ENCODE measurements at places on chromosomes 7 and 10.

- no peak for DNase-seq
These were observed 19.5 kb upstream of the VPS41 start for GRCh38 chr7:38928506-38928905.

DNA sequence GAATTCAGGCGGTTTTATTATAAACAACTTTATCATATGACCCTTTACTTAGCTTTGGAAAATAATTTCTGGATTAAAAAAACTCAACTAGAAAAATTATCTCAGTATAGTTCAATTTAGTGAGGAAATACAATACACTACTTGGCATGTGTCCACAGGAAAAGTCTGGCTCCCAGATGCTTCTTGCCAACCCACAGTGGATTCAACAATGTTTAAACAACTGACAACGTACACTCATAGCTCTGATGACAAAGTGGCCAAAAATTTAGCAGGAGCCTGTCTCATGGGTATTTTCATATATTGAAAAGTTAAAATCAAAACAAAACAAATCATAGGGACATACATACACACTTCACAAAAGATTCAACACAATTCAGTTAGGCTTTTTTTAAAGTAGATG, 158.8 kb downstream of the SKAP2 start:
- no peak for DNase-seq

GRCh38 chr10:103765168-103765567, 90.2 kb downstream of the SH3PXD2A start:
- no peak for DNase-seq

DNA sequence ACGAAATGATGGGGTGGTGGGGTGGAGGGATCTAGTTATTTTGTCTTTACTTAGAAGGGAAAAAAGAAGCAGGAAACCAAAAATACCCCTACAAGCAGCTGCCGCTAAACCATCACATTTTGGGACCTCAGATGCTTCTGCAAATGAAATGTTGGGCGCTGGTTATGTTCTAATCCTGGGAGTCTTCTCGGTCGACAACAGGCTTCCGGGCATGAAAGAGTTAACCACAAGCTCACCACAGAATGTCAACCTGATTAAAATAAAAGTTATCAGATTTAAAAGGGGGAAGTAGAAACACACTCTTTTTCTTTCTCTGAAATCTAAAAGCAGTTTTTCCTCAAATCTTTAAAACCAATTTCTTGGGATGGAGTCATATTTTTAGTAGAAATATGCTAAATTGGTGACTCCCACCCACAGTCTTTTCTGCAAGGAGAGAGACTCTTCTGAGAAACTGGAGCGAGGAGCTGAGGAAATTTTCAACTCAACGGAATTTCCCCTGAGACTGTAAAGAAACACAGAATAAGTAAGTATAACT, 16.8 kb downstream of the IL2RA start:
- no peak for DNase-seq

- DNase-seq: no peak
These were observed 63.0 kb downstream of the ABRAXAS2 start for GRCh38 chr10:124864421-124865193.

DNA sequence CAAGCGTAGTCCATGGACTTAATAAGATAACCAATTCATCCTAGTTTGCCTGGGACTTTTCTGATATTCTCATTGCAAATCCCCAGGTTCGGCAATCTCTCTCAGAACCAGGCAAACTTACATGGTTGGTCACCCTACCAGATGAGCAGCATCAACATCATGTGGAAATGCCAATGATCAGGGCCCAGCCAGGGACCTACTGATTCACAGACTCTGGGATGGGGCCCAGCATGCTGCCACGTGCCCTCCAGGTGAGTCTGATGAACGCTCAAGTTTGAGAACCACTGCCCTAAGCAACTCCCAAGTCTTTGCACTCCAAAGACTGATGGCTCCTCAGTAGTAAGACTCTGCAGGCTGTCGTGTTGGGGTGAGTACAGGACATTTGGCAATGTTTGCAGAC, 2.7 kb downstream of the LAMB4 start:
- no peak for DNase-seq

- DNase-seq: no peak
These were observed 717 bp downstream of the ADCY1 start for GRCh38 chr7:45574669-45575500.

GRCh38 chr7:105295596-105296352, 92.9 kb downstream of the SRPK2 start:
- no peak for DNase-seq

GRCh38 chr7:40220421-40220911, 85.7 kb downstream of the SUGCT start:
- DNase-seq: no peak

DNA sequence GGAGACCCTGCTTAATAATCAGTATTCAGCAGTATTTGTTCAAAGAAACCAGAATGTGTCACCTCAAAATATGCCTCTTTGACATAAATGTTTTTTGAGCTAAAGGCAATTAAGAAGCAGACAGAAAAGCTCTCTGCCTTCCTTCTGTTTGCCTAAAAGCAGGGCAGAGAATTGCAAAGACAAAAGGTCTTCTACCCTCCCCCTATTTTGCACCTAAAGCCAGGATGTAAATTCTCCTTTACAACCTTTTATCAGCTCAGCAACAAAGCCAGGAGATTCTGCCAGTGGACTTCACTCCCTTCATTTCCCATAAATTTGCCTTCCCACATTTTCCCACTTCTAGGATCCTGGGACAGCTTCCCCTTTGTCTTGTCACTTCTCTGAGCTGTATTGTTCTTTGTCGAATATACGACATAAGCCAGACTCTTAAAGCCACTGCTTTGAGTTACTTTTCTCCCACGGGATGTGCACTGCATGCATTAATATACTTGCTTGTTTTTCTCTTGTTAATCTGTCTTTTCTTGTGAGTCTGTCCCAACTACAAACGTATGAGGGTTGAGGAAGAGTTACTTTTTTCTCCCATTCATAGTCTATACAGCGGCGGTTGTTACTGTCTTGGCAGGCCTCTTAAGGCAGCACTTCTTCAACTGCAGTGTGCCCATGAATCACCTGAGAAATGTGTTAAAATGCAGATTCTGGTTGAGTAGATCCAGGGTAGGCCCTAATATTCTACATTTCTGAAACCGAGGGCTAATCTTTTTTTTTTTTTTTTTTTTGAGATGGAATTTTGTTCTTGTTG, 48.2 kb downstream of the ST8SIA6 start:
- DNase-seq: no peak

DNA sequence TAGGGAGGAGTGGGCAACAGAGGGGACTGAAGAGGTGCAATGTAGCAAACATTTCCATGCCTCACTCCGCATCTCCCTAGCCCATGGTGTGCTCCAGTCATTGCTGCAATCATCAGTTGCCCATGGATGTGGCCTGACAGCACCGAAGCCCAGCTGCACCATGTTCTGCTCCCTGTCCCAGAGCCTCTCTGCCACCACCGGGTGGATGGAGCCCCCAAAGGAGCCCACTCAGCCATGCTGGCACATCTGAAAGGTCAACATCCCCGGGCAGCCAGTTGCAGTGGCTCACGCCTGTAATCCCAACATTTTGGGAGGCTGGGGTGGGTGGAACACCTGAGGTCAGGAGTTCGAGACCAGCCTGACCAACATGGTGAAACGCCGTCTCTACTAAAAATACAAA, 336.4 kb upstream of the ZMIZ1 start:
- DNase-seq: no peak

DNA sequence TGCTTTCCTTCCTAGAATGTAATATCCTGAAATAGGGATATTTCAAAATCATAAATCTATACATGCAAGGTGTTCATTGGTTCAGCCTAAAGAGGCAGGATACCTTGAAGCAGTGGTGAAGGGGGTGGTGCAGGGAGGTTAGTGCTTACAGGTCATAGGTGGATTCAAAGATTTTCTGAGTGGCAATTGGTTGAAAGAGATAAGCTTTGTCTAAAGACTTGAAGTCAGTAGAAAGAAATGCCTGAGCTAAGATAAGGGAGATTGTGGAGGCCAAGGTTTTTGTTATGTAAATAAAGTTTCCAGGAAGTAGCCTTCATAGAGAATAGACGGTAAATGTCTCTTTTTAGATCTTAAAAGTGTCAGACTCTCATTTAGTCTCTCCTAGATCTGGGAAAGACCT, 741.2 kb upstream of the ZWINT start:
- no peak for DNase-seq

- DNase-seq: no peak
These were observed 24.2 kb downstream of the FAM3C start for GRCh38 chr7:121371883-121372282.

DNA sequence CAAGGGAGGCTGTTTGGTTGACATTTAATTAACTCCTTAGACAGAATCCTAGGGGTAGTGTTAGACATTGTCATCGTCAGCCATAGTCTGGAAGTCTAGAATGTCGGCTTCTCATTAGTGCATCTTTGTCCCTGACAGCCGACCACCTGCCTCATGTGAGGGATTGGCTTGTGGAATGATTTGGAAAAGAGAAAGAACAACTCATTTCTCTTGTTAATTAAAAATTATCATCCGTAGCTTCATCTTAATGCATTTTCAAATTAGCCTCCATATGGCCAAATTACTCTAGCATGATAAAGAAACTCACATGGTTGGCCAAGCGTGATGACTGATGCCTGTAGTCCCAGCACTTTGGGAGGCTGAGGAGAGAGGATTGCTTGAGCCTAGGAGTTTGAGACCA, 97.7 kb upstream of the PARD3 start:
- no peak for DNase-seq

DNA sequence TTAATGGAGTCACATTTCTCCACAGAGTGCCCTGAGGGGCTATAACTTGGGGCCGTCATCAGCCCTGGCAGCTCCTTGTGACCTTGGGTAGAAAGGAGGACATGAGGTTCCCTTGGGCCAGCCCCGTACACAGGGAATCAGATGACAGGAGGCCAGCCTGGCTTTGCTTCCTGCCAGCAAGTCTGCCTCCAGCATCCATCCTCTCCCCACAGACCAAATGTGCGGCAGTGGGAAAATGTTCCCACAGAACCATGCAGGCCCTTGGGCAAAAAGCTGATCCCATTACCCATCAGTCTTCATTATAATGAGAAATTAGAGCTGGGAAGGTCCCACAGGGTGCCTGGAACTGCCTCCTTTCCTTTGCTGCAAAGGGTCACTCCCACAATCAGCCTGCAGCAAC, 908.3 kb downstream of the GRID1 start:
- DNase-seq: no peak

GRCh38 chr10:70492786-70493659, 14.5 kb downstream of the PALD1 start:
- DNase-seq: no peak

DNA sequence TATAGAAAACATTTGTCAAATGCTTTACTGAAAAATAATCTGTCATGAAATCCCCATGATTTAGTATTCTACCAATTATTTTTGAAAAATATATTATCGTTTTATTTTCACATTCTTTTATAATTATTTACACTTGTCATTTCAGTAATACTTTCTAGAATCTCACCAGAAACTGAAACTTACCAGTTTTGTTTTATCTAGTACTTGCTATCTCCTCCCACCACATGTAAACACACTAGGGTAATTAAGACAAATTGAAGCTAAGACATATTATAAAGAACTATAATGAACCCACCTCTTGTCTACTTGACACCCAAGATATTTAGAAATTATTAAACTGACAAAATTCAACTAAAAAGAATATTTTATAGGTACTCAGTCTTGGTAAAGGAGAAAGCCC, 51.5 kb upstream of the GRM3 start:
- DNase-seq: no peak

GRCh38 chr10:63197344-63198092, 64.4 kb downstream of the NRBF2 start:
- no peak for DNase-seq

GRCh38 chr7:90530263-90530662, 60.8 kb downstream of the PTTG1IP2 start:
- no peak for DNase-seq

GRCh38 chr10:17431871-17432311, 22.5 kb downstream of the ST8SIA6 start:
- DNase-seq: no peak

DNA sequence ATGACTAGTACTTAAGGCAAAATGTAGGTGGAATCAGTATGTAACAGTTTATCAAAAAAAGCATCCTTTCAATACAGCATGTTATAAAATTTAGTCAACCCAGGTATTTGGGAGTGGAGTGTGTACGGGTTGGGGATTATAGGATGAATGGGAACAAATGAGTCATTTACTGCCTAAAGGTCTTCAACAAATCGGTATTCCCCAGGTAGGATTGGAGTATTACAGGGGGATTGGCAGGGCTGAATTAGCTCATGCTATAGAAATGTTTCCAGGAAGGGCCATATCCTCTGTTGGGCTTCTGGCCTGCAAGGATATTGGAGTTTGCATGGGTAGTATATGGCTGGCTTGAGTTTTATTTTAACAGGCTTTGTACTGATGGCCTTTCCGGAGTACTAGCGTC, 723.7 kb downstream of the SORCS1 start:
- no peak for DNase-seq

GRCh38 chr10:126147866-126148587, 240.2 kb downstream of the ADAM12 start:
- DNase-seq: no peak

DNA sequence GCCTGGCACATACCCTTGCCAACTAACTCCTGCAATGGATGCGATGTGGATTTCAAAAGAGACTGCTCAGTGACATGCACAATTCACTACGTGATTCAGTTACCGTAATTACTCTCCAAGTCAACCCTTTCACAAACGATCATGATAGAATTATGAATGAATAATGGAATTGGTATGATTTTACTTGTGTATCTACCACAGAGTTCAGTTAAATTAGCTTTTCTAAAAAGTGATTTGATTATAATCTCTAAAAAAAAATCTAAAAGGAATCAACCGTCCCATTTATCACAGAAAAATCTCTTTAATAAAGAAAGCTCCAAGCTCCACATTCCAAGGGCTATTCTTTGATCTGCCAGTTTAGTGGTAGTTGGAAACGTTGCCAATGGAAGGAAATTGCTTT, 30.4 kb upstream of the RSU1 start:
- no peak for DNase-seq

- no peak for DNase-seq
These were observed 37.7 kb upstream of the EZH2 start for GRCh38 chr7:148921806-148922205.

DNA sequence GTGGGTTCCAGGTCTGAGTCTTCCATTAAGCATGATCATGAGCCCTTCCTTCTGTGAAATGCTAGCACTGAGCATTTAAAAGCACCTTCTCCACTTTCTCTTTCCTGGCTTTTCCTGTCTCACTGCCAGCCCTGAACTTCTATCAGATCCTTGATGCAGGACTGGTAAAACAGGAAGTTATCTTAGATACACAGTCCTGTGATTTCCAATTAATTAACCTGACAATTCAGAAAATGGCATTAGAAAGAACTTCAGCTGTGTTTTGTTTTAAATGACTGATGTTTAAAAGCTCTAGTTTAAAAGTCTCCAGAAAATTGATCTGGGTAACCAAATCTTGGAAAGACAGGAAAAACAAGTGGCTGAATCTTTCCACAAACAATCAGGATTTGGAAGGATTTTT, 79.0 kb upstream of the MACROH2A2 start:
- DNase-seq: no peak

DNA sequence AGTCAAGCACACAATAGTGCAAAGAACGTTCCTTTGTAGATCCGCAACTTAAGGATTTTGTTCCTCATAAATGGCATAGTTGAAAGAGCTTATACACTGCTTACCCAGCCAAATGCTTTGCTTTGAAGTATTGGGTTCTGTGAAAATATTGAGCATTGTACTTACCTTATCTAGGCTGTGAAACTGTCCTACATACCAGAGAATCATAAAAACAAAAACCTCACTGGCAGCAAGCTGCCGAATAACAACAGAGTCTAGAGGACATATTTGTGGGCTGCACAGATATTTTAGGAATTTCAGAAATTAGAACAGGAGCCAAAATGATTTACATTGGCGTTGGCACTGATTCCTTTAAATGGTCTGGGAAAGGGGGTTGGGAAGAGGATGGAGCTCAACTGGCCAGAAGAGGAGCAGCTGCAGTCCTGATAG, 174.8 kb downstream of the RTKN2 start:
- no peak for DNase-seq

All from hypothalamus (tissue), 51 donors.